ENCODE measurements at places on chromosomes 5 and 9.

GRCh38 chr5:175082346-175082745 is 358.0 kb downstream of the MSX2 start:
- DNase-seq, result no peak

DNA sequence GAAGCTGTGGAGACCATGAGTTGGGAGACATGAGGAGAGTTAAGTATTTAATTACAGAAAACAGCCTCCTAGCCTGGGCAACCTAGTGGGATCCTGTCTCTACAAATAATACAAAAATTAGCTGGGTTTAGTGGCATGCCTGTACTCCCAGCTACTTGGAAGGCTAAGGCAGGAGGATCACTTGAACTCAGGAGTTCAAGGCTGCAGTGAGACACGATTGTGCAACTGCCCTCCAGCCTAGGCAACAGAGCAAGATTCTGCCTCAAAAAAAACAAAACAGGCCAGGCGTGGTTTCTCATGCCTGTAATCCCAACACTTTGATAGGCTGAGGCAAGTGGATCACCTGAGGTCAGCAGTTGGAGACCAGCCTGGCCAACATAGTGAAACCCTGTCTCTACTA is 52.6 kb downstream of the AQP7 start:
- no peak for DNase-seq

DNA sequence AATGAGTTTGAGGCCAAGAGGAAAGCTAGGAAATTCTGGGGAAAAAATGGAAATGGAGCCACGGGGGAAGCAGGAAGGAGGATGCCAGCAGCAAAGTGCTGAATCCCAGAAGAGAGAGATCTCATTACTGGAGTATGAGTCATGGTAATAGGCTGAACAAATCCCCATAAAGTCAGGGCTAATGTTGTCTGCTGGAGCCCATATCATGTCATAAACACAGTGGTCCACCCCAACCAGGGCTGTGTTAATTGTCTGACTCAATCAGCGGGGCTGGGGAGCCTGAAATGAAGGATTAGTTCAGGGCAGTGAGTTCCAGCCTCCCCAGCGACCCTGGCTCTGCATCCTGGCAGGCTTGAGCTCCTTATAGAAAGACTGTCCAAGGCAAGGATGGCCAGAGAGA is 68.8 kb downstream of the TLR4 start:
- DNase-seq, result no peak

DNA sequence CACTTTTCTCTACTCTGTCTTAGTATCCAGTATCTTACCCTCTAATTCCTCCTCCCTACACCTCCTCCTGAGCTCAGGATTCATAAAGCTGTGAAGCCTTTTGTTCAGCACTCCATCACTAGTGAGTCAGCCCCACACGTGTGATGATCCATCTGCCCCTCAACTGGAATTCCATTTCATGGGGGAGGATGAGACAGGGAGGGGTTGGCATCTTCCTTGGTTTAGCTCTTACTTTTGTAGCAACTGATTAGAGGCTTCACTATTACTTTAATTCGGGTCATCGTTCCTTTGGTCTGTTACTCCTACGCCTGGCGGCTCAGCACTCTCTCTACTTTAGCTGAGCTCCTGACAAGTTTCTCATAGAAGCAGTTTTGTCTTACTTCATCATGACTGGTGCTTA is 11.8 kb downstream of the BTNL8 start:
- DNase-seq, result no peak

- no peak for DNase-seq
Observed at GRCh38 chr5:158761161-158761560, 338.6 kb downstream of the EBF1 start.
